ENCODE measurements at places on chromosomes 1 and 21.

- DNase-seq, result no peak
Measured at GRCh38 chr21:40191196-40191595, 324.0 kb downstream of the PCP4 start.

DNA sequence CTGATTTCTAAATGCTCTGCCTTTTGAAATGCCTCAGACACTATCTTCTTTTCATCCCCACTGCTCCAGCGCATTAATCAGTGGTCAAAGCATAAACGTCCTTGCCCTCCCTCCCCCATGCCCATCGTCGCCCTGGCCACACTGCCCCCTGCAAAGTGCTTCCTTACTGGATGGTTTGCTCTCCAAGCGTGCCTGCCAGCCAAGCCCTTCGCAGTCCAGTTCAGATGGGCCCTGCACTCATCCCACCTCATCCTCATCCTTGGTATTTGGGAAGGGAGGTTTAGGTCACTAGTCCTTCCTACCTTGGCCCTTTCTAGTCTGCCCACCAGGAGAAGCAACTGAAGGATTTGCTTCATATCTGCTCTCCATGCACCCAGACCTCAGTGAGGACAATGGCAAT is 3.1 kb downstream of the GJA4 start:
- DNase-seq, result no peak

GRCh38 chr1:243926803-243927245 is 76.8 kb upstream of the AKT3 start:
- no peak for DNase-seq

- DNase-seq, result no peak
Measured at GRCh38 chr1:68273530-68273929, 41.2 kb upstream of the WLS start.

DNA sequence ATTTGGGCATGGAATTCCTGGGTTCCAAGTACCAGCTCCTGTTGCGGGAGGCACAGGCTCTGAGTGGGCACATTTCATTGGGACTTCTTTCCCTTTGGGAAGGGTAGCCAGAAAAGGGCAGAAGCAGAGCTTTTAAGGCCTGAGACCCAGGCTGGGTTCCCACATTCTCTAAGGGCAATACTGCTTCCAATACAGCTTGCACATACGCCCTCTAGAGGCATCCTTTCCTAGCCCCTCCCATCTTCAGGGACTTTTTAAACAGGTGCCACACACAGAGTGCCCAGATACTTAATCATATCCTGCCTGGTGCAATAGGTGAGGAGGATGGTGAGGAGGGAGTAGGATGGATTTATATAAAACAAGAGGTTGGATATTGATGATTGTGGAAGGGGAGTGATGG is 5.7 kb downstream of the GPR88 start:
- no peak for DNase-seq
